Pericardium fibroblast (primary cell): ENCODE measurements at places on chromosomes 5 and 9. TPM values are rescaled to one million over a fixed set of nuclear protein-coding genes. Genes with fewer than 3 reads are reported as not detected.

ETF1 gene
- total RNA-seq, result 59.1 and 68.1 TPM in 2 replicates

CEL gene
- 0.26 and 0.70 TPM in 2 replicates for total RNA-seq

ZNF474 gene
- not detected in 2 replicates for total RNA-seq

PSD2 gene
- under 0.01 TPM in 1 of 2 replicates, not detected in the other for total RNA-seq

OLFML2A gene
- 26.7 and 102 TPM in 2 replicates for total RNA-seq

NR2F1 gene
- 46.8 and 175 TPM in 2 replicates for total RNA-seq

N4BP3 gene
- under 0.01 and 1.4 TPM in 2 replicates for total RNA-seq
